ENCODE measurements at places on chromosomes 1 and 21. TPM values are rescaled to one million over a fixed set of nuclear protein-coding genes. Genes with fewer than 3 reads are reported as not detected.

- no peak for DNase-seq
Observed at GRCh38 chr1:33575324-33575879, 103.0 kb downstream of the ZSCAN20 start.

DNA sequence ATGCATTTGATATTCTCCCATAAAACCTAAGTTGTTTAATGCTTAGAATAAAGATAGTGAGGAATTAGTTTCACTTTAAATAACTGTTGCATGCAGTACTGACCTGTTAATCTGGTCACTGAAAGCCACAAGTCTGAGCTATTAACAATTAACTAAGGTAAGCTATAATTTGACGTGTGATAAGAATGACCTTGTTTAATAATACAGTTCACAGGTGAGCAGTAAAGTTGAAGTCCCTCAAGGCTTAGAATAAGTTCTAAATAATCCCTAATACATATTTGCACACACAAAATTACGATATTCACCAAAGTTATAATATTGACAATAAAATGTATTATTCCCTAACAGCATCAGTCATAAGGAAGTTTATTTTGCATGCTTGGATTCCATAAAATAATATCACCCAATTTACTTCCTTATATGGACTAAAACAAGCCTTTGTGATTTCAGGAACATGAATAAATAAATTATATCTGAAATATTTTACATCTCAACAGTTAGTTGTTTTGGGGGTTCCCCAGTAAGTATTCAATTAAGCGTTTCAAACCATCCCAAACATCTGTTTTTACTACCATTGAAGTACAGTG lies 70.6 kb upstream of the CHRM3 start:
- DNase-seq = no peak

GRCh38 chr1:112706505-112707220 lies at the start of gene RHOC:
TSS of gene RHOC (minus strand) at chr1:112707127. CDS start at chr1:112703799, 3,328 bp downstream.
- no peak for DNase-seq

GRCh38 chr21:43741423-43742096 lies 22.6 kb downstream of the PDXK start:
- DNase-seq = no peak

DNA sequence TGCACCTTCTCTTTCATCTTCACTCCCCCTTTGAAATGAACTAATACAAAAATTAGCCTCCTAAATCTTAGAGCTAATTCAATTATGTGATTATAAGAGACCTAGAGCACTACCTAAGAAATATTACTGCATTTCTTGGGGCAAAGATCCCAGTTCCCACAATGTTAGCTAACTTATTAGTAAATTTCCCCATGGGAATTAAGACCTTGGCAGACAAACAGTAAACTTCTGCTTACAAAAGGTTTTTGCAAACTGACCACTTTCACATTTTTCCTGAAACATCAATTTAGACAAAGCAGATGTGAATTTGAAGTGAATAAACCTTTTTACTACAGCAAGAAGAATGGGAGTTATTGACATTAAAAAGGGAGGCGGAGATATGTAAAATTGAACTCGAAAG lies 34.6 kb upstream of the LHX8 start:
- DNase-seq = no peak

- DNase-seq = peak; percentile 94
Observed at GRCh38 chr1:93701629-93702028, 20.0 kb upstream of the BCAR3 start.

GRCh38 chr1:235946571-235946981 lies 79.9 kb upstream of the LYST start:
- no peak for DNase-seq

WDR64 gene
- polyA plus RNA-seq = 0.06 TPM

NCF2 gene
- 2.0 TPM for polyA plus RNA-seq

PPIAL4G gene
- polyA plus RNA-seq = not detected

ZYG11A gene
- 1.3 TPM for polyA plus RNA-seq
